ENCODE measurements at places on chromosomes 16 and 17.

GRCh38 chr17:76382351-76382802 lies 2.0 kb upstream of the SPHK1 start:
- no peak for DNase-seq

DNA sequence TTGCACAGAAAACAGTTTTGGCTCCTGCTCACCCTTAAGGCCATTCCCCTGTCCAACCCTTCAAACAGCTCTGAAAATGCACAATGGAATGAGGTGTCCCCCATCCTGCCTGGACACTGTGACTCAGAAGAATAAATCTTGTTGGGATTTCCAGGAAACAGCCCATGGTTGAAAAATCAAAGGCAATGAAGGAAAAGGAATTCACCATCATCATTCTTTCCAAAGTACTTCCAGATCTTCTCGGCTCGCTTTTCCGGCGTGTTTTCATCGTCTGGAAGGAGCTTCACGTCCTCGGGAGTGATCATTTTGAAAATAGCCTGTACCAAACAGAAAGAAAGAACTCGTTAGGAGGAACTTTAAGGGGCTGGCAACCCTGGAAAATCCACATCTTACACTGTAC lies 4.3 kb downstream of the RCVRN start:
- DNase-seq = no peak

DNA sequence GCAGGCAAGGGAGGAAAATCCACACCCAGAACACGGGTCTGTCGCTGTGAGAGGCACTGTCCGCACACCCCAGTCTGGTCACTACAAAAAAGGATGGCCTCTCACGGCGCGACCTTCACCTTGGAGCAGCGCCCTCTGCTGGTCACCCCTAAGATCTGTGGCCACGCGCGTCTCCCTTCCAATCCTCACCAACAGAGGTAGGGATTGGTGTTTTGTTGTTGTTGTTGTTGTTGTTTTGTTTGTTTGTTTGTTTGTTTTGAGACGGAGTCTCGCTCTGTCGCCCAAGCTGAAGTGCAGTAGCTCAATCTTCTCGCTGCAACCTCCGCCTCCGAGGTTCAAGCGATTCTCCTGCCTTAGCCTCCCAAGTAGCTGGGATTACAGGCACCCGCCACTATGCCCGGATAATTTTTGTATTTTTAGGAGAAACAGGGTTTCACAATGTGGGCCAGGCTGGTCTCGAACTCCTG lies 15.0 kb upstream of the C17orf58 start:
- DNase-seq = no peak

- peak; percentile 77 for DNase-seq
These were observed 1.2 kb upstream of the YPEL2 start for GRCh38 chr17:59330053-59330942.

- DNase-seq = no peak
These were observed 38.4 kb upstream of the INTS2 start for GRCh38 chr17:61966191-61966590.

GRCh38 chr16:9092282-9092977 lies 986 bp downstream of the HAPSTR1 start:
- no peak for DNase-seq

DNA sequence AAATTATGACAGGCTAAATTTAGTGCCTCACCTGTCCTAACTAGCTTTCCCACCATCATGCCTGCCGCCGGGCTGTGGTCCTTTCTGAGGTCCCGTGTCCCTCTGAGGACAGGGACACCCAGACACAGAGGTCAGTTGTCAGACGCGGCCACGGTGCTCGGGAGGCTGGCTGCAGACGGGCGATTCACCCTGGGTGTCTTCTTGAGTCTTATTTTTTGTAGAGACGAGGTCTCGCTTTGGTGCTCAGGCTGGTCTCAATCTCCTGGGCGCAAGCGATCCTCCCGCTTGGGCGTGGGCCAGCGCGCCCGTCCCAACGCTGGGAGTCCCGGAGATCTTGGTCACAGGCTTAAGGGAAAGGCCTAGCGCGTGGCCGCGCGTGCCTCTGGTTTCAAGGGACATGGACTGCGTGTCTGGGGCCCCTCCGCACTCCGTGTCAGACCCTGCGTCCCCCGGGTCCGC lies 797 bp upstream of the RAB11FIP3 start:
- peak; percentile 66 for DNase-seq

DNA sequence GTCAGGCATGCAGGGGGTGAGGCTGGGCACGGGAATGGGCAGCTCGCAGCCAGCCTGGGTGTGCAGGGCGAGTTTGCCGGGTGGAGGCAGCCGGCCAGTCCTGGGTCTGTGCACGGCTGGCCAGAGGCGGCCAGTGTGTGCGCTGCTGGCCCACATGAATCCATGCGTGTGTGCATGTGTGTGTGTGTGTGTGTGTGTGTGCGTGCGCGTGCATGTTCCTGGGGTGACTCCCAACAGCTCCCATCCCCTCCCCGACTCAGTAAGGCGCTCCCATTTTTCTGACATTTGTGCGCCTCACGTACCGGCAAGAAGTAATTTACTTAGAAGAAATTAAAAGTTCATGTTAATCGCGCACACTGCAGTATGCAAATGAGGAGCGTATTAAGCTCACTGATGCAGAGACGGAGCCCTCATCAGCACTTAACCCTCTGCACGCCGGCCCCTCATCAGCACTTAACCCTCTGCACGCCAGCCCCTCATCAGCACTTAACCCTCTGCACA lies 55.4 kb upstream of the ACSF3 start:
- DNase-seq = no peak

- DNase-seq = no peak
These were observed 11.3 kb downstream of the TBX2 start for GRCh38 chr17:61411011-61411260.

GRCh38 chr17:32795339-32795979 lies 81.5 kb downstream of the MYO1D start:
- no peak for DNase-seq

DNA sequence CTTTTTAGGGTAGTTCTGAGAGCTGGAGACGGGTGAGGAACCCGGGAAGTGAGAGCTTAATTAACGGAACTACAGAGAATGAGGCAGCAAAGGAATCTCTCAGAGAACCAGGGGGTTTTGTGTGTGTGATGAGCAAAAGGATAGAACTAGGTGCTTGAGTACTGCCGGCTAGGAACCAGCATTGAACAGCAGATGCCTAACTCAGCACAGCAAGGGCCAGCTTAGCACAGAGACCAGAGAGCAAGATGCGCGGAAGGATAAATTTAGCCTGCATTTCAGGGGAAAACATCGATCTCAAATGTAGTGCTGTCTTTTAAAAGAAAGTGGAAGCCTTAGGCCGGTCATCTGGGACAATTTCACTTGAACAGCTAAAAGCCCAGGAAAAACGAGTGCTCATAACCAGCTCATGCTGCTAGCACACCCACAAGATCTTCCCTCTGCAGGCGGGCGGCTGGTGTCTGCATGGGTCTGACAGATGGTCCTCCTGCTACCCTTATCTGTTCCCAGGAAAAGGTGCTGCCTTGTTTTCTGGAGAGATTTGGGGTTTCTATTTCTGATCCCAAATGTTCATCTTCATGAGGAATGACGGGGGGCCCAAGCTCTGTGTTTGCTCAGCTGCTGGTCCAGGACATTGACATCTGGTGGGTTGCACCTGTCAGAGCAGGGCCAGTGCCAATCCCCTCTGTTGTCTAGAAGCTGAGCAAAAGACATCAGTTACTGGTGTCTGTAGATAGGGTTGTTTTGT lies 103.9 kb downstream of the SOCS1 start:
- no peak for DNase-seq

DNA sequence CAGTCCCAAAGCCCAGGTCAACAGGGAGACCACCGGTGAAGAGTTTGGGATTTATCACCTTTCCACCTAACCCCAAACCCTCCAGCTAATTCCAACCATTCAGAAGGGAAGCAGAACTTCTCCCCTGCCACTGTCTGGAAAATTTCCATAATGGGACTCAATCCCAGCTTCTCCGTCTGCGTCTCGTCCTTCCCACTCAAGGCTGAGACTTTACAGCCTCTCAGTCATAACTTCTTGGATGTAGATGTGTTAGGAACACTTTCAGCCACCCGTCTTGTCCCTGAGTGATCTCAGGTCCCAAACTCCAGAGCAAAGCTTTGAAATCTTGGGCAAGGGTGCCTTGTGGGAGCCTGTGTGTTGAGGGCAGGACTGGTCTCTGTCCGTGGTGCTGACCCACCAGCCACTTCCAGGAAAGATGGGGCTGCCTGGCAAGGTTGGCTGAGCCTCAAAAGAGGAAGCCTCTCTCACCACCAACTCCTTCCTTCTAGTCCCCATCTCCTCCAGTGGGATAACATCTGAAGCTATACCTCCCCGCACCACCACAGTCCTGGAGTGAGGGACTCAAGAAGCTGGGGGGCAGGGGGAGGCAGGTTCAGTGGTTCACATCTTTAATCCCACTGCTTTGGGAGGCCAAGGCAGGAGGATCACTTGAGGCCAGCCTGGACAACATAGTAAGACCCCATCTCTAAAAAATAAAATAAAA lies 9.3 kb downstream of the GAS2L2 start:
- no peak for DNase-seq

DNA sequence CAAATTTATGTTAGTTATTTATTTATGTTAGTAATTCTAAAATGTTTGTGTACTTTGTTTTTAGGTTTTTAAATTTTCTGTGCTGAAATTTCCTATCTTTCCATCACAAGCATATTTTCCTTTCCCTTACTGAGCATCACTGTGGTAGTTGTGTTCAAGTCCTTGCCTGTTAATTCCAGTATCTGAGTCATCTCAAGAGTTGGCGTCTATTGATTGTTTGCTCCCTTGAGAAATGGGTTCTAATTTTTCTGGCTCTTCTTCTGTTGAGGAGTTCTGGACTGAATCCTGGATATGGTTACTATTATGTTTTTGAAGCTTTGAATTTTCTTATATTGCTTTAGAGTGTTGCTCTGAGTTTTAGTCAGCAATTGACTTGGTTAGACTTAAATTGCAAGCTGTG lies 56.3 kb downstream of the GAN start:
- DNase-seq = no peak

DNA sequence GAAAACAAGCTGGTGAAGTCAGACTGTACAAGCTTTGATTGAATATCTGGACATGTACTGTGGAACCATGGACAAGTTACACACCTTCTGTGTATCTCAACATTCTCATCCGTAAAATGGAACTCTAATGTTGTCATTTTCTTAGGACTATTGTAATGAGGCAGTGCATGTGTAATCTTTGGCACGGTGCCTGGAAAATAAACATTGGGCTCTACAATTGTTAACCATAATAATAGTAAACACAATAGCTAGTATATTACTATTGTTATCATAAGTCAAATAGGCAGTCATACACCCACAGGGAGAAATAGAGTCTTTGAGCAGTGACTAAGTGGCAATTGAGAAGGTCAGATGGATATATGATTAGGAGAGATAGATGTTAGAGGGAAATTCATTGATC lies 39.8 kb upstream of the ANKFN1 start:
- DNase-seq = no peak

- no peak for DNase-seq
These were observed 271.4 kb downstream of the IRX3 start for GRCh38 chr16:54015147-54015546.

GRCh38 chr17:21146362-21147015 lies 19.7 kb downstream of the DHRS7B start:
- no peak for DNase-seq

DNA sequence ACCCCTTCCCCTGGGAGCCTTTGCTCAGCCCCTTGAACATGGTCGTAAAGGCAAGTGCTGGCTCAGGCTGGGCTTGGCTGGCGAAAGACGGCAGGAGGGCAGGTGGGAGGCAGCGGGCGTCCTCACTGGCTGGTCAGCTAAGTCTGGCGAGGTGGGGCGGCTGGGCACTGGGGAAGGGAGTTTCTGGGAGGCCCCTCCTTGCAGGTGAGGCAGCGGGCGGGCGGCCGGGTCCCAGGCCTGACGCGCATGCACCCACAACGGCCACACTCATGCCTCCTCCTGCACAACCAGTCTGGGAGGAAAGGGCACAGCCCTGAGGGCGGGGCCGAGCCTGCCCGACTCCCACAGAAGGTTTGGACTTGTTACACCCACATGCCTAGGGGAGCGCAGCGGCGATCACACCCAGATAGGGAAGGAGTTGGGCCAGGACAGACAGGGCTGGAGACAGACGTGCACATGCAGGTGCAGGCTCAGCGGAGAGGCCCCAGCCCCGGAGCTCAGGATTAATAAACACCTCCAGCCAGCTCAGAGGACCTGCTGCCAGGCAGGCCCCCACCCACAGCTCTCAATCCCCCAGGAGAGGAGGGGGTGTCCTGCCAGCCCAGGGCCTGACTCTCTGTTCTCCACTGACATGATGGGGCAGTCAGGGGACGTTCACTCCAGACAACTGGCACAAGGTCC lies at the start of gene EVPL:
TSS of gene EVPL (minus strand) at position 148 of the 681 bp plus-strand sequence. CDS start at position 40, 108 bp downstream.
- DNase-seq = no peak

- no peak for DNase-seq
These were observed 266.0 kb downstream of the SNX29 start for GRCh38 chr16:12242516-12242915.

GRCh38 chr17:65559804-65560627 lies 1.4 kb downstream of the AXIN2 start:
- DNase-seq = no peak

DNA sequence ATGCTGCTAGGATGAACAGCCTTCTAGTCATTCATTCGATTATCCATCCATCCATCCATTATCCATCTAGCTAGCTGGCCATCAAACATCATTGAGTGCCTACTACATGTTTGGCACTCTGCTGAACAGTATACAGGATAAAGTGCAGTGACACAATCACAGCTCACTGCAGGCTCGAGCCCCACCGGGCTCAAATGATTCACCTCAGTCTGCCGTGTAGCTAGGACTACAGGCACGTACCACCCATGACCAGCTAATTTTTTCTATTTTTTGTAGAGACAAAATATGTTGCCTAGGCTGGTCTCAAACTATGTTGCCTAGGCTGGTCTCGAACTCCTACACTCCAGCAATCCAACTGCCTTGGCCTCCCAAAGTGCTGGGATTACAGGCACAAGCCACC lies 50.0 kb downstream of the SSH2 start:
- no peak for DNase-seq

DNA sequence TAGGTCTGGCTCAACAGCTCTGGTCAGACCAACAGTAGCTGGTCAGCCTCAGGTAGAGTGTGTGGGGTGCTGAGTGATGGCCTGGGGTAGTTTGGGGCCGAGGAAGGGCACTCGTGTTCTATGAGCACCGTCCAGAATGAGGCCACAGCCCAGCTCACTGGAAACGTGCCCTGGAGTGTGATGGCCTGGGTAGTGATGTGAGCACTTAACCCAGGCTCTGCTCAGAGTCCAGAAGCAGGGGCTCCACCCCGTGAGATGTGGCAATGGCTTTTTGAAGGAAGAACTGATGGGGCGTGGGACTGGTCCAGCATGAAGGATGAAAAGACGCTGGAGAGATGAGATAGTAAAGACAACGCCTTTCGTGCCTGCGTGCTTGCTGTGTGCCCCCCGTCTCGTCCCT lies 35.3 kb downstream of the NTN1 start:
- DNase-seq = peak; percentile 57

- DNase-seq = no peak
These were observed 62.2 kb downstream of the FBXL20 start for GRCh38 chr17:39339272-39339671.

GRCh38 chr17:69577098-69577497 lies 162.6 kb downstream of the MAP2K6 start:
- DNase-seq = no peak

Measured in right atrium auricular region (tissue), 2 donors.